ENCODE measurements at places on chromosomes 3 and 15.

GRCh38 chr3:115768661-115769060 is 145.4 kb downstream of the GAP43 start:
- DNase-seq = no peak

DNA sequence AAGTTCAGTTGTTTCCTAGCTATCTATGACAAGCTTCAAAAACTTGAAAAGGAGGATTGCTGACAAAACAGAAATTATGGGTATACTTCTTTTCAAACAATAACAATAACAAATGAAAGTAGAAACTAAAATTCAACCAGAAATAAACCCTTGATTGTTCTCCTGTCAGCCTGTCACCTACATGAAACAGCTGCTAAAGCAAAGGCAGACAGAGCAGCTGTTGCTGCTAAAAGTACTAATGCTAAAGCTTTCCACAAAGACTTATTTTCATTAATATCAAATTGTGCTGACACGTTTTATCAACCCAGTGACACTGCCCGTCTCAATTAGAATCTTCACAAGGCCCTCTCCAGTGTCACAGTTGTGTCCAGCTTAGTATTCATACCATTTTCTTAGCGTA is 533.2 kb upstream of the GBE1 start:
- no peak for DNase-seq

- DNase-seq = peak; percentile 10
Measured at GRCh38 chr15:92117261-92117731, 263.8 kb downstream of the SLCO3A1 start.

DNA sequence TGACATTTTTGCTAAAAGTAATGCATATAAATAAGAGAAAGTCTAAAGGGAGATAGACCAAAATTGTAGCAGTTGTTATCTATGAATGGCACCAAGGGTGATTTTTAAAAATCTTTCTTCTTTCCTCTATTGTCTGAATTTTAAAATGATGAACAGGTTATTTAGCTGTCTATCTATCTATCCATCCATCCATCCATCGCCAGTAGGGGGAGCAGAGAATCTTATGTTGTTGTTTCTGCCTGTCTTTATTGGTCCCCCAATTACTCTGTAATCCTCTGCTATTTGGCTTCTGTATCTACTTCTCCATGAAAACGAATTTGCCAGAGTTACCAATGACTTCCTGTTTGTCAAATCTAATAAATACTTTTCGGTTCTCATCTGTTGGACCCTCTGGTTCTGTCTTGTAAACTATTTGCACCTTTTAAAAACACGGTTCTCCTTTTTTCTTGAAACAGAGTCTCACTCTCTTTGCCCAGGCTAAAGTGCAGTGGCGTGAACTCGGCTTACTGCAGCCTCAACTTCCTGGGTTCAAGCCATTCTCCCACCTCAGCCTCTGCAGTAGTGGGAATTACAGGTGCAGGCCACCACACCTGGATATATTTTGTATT is 86.0 kb downstream of the ECT2 start:
- peak; percentile 17 for DNase-seq

- DNase-seq = peak; percentile 46
Measured at GRCh38 chr3:152026033-152026556, 152.7 kb downstream of the SUCNR1 start.

GRCh38 chr3:183018421-183019192 is 38.3 kb upstream of the DCUN1D1 start:
- DNase-seq = no peak

- DNase-seq = no peak
Measured at GRCh38 chr15:65332391-65333147, 28.1 kb downstream of the RNU5B-1 start.

DNA sequence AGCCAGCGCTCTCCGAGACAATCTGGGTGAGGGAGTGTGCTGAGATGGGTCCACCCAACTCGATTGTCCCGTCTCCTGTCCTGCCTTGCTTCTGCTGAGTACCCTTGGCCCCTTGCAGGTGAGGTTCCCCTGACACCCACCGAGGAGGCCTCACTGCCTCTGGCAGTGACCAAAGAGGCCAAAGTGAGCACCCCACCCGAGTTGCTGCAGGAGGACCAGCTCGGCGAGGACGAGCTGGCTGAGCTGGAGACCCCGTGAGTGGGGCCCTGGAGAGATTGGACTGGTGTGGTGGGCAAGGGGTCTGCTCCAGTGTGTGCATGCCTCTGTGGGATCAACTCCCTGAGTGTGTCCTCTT is 23.6 kb downstream of the NBEAL2 start:
- DNase-seq = no peak

GRCh38 chr3:42490243-42490642 is 12.2 kb upstream of the VIPR1 start:
- DNase-seq = no peak

- DNase-seq = no peak
Measured at GRCh38 chr15:89174476-89174875, 46.9 kb downstream of the RLBP1 start.

- DNase-seq = no peak
Measured at GRCh38 chr3:53913401-53913800, 21.7 kb upstream of the SELENOK start.

DNA sequence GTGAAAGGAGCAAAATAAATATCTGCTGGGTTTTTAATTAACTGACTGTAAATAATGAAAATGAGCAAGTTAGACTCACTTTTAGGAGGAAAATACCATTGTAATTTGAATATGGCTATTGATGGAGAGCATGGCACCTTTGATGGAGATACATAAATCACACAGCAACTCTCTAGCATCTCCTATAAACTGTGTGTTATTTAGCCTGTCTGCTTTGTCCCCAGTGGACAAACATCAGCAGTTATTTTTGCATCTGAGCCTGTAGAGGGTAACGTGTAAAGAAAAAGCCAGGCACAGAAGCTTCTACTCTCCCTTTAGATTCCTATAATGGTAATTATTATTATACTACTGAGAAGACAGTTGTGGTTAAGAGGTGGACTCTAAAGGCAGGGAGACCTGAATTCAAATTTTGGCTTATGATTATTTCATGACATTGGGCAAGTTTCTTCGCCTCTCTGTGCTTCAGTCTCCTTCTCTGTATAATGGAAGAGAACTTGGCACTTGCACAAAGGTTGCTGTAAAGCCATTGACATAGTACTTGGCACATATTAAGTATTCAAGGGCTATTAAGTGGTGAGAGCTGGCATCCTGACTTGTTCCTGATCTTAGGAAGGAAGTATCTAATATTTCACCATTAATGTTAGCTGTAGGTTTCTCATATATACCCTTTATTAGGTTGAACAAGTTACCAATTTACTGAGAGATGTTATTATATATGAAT is 289.5 kb upstream of the TRIM42 start:
- DNase-seq = no peak

GRCh38 chr3:70273492-70273891 is 38.9 kb downstream of the MDFIC2 start:
- DNase-seq = no peak

- peak; percentile 29 for DNase-seq
Measured at GRCh38 chr3:51568036-51568435, 29.5 kb downstream of the RAD54L2 start.

- peak; percentile 59 for DNase-seq
Measured at GRCh38 chr15:99704444-99704838, 28.8 kb downstream of the LYSMD4 start.

DNA sequence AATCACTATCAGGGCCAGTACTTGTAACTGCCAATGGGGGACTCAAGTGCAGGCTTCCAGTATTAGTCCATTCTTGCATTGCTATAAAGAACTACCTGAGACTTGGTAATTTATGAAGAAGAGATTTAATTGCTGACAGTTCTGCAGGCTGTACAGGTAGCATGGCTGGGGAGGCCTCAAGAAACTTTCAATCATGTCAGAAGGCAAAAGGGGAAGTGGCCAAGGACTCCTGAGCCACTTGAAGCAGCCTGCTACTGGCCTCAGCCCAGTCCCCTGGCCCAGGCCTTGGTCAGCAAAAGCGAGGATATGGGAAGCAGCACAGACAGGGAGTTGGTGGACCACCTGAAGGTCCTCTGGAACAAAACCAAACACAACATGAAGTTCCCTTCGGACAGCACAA is 29.2 kb upstream of the OR5K1 start:
- no peak for DNase-seq

- DNase-seq = peak; percentile 15
Measured at GRCh38 chr3:149579838-149580542, 77.8 kb downstream of the WWTR1 start.

DNA sequence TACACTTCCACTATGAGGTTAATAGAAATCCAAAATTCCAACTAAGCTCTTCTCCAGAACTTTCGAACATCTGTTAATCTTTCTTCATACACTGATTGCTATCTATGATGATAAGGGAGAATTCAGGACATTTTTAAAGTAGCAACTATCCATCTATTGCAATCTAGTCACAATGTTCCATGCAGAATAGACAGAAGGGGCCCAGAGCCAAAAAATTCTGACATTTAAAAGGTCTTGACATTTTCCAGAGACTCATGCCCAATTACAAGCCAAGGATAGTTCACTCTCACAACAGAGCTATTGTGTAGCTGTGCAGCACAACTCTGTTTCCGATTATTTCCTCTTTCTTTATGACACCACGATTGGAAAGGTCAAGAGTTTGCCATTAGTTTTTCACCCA is 999.7 kb upstream of the ALCAM start:
- DNase-seq = no peak

GRCh38 chr15:98939311-98940080 is 68.1 kb downstream of the PGPEP1L start:
- DNase-seq = no peak

- no peak for DNase-seq
Measured at GRCh38 chr3:32945136-32945535, 6.3 kb upstream of the CCR4 start.

DNA sequence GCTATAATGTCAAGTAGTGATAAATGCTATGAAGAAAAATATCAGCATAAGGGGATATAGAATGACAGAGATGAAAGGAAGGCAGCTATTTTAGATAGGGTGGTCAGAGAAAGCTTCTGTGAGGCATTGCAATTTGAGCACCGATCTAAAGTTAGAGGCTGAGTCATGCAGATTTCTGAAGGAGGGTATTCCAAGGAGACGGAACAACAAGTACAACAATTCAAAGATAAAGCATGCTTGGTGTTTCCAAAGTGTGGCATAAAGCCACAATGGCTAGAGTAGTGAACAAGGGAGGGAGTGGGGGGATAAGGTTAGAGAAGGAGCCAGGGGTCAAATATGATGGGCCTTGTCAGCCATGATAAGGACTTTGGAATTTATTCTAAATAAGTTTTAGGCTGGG is 71.9 kb downstream of the PFN2 start:
- DNase-seq = peak; percentile 1

DNA sequence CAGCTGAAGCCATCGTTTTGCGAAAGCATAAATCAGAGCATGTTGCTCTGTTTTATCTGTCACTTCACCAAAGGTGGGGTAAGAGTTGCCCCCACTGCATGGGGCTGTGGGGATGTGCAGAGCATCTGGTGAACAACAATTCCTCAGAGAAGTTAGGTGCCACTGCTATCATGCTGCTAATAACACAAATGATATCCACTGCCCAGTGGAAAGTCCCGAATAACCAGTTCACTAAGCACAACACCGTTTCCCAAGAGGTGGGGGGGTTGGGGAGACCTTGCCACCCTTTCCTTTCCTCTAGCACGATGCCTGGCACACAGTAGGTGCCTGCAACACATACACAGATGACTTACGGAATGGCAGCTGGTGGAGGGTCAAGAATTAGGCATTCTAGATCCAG is 38.6 kb downstream of the FAM3D start:
- DNase-seq = no peak

- no peak for DNase-seq
Measured at GRCh38 chr3:34676436-34676835, 878.0 kb downstream of the PDCD6IP start.

DNA sequence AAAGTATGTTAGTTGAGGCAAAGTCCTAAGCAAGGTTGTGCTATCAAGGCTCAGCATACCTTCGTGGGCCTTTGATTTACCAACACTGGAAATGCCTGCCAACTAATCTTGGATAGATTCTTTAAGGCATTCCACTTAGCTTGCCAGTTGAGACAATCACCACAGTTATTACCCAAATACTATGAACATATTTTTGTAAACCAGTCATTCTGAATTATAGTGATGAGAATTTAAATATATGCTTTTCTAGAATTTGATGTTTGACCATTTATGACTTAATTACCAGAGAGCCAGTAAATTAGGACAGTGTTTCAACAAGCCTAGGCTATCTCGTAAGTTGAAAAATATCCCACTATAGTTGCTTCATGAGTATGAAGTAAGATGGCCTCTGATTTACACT is 15.5 kb downstream of the TRIM59 start:
- peak; percentile 62 for DNase-seq

GRCh38 chr3:61141227-61141626 is 110.0 kb downstream of the FHIT start:
- no peak for DNase-seq

- peak; percentile 52 for DNase-seq
Measured at GRCh38 chr15:101641129-101641764, 10.9 kb downstream of the TM2D3 start.

- no peak for DNase-seq
Measured at GRCh38 chr15:74389241-74390048, 22.0 kb upstream of the CYP11A1 start.

DNA sequence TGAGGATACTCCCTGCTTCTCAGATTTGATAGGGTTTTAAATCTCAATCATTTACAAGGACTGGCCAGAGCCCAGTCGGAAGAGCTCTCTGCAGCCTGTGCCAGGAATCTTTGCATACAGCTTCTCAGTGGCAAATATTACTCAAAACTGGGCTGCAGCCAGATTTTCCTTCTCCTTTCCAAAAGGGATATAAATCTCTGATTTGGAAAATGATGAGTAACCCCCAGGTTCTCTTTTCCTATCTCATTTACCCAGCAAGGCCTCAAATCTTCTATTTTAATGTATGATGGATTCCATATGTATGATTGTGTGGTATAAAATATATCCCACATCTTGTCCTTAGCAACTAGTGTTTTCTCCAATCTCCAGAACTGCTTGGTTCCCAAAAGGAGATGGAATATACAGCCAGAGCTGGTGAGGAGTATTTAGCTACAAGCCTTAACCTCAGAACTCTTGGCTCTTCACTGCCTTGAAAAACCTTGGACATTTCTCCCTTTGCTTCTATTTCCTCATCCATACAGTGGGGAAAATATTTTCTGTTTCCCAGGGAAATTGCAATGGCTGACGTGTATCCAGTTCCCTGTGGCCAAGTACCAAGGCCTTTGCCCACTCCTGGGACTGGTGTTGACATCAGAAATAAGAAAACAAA is 114.4 kb downstream of the ATG7 start:
- peak; percentile 19 for DNase-seq

- no peak for DNase-seq
Measured at GRCh38 chr3:9147215-9147895, 102.1 kb downstream of the SRGAP3 start.

- peak; percentile 31 for DNase-seq
Measured at GRCh38 chr3:113157408-113158030, 53.8 kb upstream of the BOC start.
